A549 treated with GW870086 at 1 μM for 4 hours (cell line): ENCODE measurements at places on chromosomes 1 and 21. TPM values are rescaled to one million over a fixed set of nuclear protein-coding genes. Genes with fewer than 3 reads are reported as not detected.

Gene ACTN2
- 0.03 to 0.20 TPM (median 0.09 TPM) in 4 of 5 replicates, not detected in the other for total RNA-seq

Gene TCEA3
- 0.42 to 0.74 TPM (median 0.55 TPM) in 5 replicates for total RNA-seq

Gene IGSF9
- 0.17 to 0.27 TPM (median 0.21 TPM) in 5 replicates for total RNA-seq

Gene NCF2
- total RNA-seq: 1.1 to 2.7 TPM (median 1.6 TPM) in 5 replicates

Gene TMEM240
- total RNA-seq: 0.39 to 0.81 TPM (median 0.44 TPM) in 4 of 5 replicates, not detected in the other

Gene TRIM67
- 0.09 to 0.23 TPM (median 0.13 TPM) in 5 replicates for total RNA-seq

Gene GFI1
- total RNA-seq: 0.15 to 0.24 TPM (median 0.22 TPM) in 4 of 5 replicates, not detected in the other

Gene INSRR
- not detected in 5 replicates for total RNA-seq

Gene OR2T2
- not detected in 5 replicates for total RNA-seq

Gene FAM151A
- total RNA-seq: 0.07 to 0.18 TPM (median 0.13 TPM) in 4 of 5 replicates, not detected in the other

Gene PLA2G2A
- not detected in 5 replicates for total RNA-seq
